Activated B cell treated with CpG ODN at 0.5 μM for 24 hours (primary cell): ENCODE measurements at places on chromosomes 4 and X. TPM values are rescaled to one million over a fixed set of nuclear protein-coding genes. Genes with fewer than 3 reads are reported as not detected.

DNA sequence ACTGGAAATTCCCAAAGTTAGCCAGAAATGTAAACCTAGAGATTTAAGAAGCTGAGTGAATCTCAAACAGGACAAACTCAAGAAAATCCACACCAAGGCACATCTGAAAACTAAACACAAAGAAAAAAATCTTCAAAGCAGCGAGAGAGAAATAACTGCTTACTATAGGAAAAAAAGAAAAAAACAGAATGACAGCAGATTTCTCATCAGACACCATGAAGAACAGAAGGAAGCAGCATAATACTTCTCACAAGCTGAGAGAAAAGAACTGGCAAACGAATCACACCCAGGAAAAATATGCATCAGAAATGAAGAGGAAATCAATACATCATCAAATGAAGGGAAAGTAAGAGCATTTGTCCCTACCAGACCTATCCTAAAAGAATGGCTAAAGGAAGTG, 236.3 kb upstream of the ADAMTS3 start:
- H3K27ac ChIP-seq = no peak overlapping the region
- no peaks in the 10 kb centered on the region for H3K4me1 ChIP-seq
- DNase-seq = no peak
- H3K4me3 ChIP-seq = no peak overlapping the region
- no peaks in the 10 kb centered on the region for H3K27me3 ChIP-seq
- H3K36me3 ChIP-seq = no peaks in the 10 kb centered on the region

- no peaks in the 10 kb centered on the region for H3K27me3 ChIP-seq
- H3K4me3 ChIP-seq = no peak overlapping the region
- no peak for DNase-seq
Measured at GRCh38 chrX:113726898-113727297, 857.0 kb upstream of the HTR2C start.

DNA sequence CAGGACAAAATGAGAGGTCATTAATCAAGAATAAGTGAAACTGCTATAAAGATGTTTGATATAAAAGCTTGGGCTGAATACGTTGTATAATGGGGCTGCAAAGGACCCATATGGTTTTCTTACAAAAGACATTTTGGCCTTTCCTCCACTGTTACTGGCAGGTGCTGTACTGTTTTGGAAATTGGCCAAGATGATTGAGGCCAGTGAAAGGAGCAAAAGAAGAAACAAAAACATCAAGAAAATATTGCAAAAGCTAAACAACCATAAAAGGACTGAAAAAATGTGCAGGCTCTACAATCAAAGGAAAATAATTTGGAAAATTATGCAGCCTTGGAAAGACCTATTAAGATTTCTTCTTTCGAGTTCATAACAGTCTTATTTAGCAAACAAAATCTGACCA, 222.2 kb upstream of the PPP1R2C start:
- no peak for DNase-seq
- H3K4me3 ChIP-seq = no peak overlapping the region
- H3K27me3 ChIP-seq = no peaks in the 10 kb centered on the region
- H3K4me1 ChIP-seq = peaks cover 34% of the 10 kb centered on the region
- no peaks in the 10 kb centered on the region for H3K36me3 ChIP-seq
- H3K27ac ChIP-seq = no peak overlapping the region

DNA sequence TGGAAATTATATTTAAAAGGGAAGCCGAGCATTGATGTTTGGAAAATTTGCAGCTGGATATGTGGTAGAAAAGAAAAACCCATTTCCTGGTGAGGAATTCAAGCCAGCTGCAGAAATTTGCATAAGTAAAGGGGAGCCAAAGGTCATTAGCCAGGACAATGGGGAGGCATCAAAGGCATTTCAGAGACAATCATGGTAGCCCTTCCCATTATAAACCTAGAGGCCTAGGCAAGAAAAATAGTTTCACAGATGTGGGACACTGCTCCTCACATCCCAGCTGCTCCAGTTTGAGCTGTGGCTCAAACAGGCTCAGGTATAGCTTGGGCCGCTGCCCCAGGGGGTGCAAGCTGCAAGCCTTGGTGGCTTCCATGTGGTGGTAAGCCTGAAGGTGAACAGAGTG, 35.8 kb downstream of the NAP1L3 start:
- no peaks in the 10 kb centered on the region for H3K36me3 ChIP-seq
- H3K4me1 ChIP-seq = no peaks in the 10 kb centered on the region
- no peak for DNase-seq
- no peak overlapping the region for H3K27ac ChIP-seq
- no peaks in the 10 kb centered on the region for H3K27me3 ChIP-seq

The GAGE13 gene
- total RNA-seq = not detected in 2 replicates
